ENCODE measurements at places on chromosomes 4 and X. TPM values are rescaled to one million over a fixed set of nuclear protein-coding genes. Genes with fewer than 3 reads are reported as not detected.

DNA sequence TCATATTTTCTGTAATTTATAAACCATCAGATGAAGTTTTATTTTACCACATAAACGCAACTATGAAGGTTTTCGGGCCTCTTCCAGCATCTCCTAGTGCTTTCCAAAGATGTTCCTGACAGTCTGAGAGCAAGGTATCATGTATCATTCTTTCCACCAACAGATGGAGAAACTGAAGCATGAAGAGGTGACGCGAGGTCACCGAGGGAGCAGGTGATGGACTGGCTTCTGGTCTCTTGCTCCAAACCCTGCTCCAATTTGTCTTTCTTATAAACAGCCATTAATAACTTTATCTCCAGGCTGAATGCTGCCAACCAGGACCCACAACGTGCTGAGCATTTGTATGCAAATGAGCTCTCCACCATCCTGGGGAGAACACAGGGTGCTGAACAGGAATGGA, 86.3 kb upstream of the MAML3 start:
- DNase-seq = no peak

- no peak for DNase-seq
Observed at GRCh38 chrX:38080808-38081207, 74.5 kb downstream of the SYTL5 start.

Gene SMIM31
- not detected for total RNA-seq

Gene UGT2B15
- not detected for total RNA-seq
